ENCODE measurements at places on chromosomes 7 and 10.

DNA sequence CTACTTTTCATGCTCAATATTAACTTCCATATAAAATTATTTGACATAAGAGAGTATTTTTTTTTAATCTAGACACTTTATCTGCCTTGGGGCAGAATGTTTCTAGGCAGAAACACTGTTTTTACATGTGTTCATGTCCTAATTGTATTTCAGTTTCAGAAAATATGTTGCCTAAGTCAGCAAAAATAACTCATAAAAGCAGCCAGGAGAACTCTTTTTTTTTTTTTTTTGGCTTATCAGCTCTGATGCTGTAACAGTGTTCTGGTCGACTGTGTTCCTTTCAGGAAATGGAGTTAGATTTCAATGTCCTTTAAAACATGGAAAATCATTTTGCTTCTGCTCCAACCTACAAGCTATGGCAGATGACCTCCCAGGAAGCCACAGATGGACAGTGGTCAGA is 63.2 kb upstream of the OPALIN start:
- no peak for DNase-seq

GRCh38 chr10:57026307-57026706 is 665.2 kb upstream of the ZWINT start:
- no peak for DNase-seq

DNA sequence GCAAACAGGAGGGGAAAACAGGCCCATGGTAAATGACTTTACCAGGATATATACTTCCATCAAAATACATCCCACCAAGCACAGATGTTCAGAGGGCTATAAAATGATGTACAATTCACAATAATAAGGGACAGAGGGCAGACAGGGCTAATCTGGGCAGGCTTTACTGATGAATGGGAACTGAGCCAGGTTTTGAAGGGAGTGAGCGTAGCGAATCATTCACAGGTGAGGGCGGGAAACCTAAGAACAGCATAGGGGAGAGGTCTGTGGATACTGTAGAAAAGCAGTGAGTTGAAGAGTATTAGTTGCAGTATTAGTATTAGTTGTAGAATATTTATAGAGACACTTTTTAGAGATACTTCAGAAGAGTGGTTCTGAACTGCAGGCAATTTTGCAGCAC is 180.8 kb downstream of the JAZF1 start:
- no peak for DNase-seq

DNA sequence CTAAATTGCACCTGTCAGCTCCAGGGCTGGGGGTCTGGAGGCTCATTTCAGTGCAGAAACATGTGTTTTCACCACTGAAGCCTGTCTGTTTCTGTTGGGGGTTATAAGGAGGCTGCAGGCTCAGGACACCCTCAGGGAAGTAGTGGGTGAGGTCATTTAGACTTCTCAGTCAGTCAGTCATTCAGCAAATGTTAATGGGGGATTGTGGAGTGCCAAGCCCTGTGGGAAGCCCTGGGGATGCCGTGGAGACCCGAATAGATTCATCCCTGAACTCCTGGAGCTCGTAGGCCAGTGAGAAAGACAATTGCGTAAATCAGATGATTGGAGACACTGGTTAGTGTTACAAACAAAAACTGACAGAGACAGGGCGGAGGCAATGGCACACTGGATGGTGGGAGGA is 19.2 kb downstream of the LHPP start:
- no peak for DNase-seq

- DNase-seq = no peak
Measured at GRCh38 chr10:84194424-84195043, at the start of gene CDHR1. Gene CDHR1, plus strand, starts transcription at chr10:84194537. Its CDS starts 224 bp downstream, at chr10:84194761.

DNA sequence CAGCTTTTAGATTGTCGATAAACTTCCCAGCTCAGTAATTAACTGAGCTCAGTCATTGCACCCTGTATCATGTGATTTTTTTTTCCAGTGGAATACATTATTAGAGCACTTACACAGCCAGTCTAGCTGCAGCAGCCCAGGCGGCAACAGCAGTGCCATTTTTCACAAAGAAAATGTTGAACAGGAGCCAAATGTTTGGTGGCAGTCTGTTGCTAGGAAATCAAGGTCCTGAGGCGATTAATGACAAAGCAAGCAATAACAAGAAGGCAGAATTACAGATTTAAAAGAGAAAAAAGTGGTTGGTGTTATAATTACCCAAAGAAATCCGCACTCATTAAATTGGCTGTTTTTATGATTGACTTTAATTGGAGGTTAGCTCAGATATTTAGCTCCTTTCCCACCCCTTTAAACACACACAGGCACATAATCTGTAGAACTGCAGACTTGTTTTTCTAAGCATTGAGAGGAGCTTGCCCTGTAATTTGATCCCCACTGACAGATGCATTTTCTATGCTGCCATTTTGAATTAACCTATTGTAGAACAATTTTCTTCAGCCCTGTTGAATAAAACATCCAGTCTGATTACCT is 267.4 kb downstream of the ADK start:
- DNase-seq = no peak

GRCh38 chr7:78828317-78828716 is 625.1 kb downstream of the MAGI2 start:
- DNase-seq = no peak

- DNase-seq = no peak
Measured at GRCh38 chr7:119630406-119630969, 642.5 kb upstream of the KCND2 start.

GRCh38 chr7:81235997-81236396 is 317.1 kb upstream of the SEMA3C start:
- DNase-seq = no peak

GRCh38 chr7:152189061-152189460 is 163.6 kb downstream of the GALNT11 start:
- no peak for DNase-seq

- DNase-seq = no peak
Measured at GRCh38 chr7:80047856-80048459, 86.7 kb upstream of the GNAI1 start.

GRCh38 chr7:104845557-104845956 is 168.4 kb upstream of the KMT2E start:
- no peak for DNase-seq

GRCh38 chr7:102306916-102307677 is 20.4 kb downstream of the SH2B2 start:
- DNase-seq = no peak

GRCh38 chr10:95814011-95814727 is 58.2 kb downstream of the ENTPD1 start:
- DNase-seq = peak; percentile 9

GRCh38 chr10:119871881-119872609 is 598 bp downstream of the MCMBP start:
- no peak for DNase-seq

GRCh38 chr7:138258197-138258559 is 181.9 kb downstream of the AKR1D1 start:
- no peak for DNase-seq

- no peak for DNase-seq
Measured at GRCh38 chr10:119029613-119030420, at the start of gene NANOS1. Gene NANOS1, plus strand, starts transcription at chr10:119029714. Its CDS starts 88 bp downstream, at chr10:119029802.

GRCh38 chr7:2821842-2822507 is 22.1 kb downstream of the GNA12 start:
- peak; percentile 84 for DNase-seq

DNA sequence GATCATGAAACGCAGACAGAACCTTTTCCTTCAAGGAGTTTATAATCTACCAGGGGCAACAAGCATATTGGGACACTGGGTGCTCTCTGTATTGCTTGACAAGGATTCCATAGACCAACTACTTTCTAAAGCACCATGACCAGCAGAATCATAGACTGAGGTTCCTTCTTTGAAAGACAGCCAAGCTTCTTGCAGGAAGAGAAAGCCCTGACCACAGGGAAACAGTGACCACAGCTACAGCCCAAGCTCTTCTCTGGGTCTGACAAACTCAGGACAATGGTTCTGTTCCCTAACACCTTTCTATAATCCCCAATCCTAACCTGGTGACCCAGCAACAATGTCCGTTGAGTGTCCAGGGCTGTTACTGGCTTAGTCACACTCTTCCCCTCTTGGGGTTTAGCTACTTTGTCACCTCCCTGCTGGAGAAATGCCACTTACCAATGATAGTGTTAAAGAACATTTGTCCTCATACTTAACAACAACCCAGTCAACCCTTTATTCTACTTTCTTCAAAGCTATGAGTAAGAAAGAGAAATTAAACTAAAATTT is 155.7 kb downstream of the JAZF1 start:
- no peak for DNase-seq

DNA sequence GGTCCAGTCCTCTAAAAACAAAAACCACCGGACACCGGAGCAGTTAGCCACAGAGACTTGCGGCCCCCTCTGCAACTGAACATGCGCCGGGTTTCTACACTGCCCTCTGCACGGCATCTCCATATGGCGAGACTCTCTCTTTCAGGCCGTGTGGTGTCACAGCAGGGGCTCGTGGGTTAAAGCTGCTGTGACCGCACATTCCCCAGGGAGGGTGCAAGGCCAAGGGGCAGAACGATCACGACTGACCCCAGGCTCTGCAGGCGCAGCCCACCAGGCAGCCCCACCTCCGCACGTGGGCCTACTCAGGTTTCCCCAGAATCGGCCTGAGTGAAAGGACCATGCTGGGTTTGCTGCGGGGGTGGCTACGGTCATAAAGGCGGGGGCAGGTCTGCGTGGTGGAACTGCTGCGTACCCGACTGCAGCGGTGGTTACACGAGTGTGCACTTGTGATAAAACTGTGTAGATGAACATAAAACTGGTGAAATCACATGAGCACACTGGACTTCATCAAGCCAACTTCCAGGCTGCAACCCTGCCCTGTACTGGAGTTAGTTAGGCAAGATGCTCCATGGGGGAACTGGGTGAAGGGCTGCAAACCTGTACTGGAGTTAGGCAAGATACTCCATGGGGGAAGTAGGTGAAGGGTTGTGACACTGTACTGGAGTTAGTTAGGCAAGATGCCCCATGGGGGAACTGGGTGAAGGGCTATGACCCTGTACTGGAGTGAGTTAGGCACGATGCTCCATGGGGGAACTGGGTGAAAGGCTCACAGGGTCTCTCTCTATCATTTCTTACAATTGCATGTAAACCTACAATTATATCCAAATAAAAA is 81.4 kb upstream of the PPP2R2D start:
- DNase-seq = no peak

GRCh38 chr10:38054361-38054797 is 39.8 kb upstream of the ZNF37A start:
- DNase-seq = no peak

DNA sequence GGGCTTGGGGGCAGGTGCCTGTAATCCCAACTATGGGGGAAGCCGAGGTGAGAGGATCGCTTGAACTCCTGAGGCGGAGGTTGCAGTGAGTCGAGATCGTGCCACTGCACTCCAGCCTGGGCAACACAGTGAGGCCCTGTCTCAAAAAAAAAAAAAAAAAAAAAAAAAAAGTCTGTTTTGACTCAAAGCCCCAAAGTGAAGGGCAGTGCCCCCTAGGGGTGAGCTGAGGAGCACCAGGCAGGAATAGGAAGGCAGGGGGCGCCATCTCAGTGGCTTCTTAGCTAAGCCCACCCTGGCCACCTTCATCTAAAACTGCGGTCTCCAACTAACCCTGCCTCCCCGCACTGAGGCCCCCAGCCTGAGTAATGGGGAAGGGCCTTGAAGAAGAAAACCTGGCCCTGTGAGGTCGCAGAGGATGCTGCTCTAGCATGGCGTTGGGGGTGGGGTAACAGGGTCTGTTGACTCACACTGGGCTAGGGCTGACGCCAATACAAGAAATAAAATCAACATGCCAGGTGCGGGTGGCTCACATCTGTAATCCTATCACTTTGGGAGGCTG is 9.8 kb downstream of the PODXL start:
- no peak for DNase-seq

- DNase-seq = no peak
Measured at GRCh38 chr10:113515601-113516000, 37.3 kb upstream of the HABP2 start.

DNA sequence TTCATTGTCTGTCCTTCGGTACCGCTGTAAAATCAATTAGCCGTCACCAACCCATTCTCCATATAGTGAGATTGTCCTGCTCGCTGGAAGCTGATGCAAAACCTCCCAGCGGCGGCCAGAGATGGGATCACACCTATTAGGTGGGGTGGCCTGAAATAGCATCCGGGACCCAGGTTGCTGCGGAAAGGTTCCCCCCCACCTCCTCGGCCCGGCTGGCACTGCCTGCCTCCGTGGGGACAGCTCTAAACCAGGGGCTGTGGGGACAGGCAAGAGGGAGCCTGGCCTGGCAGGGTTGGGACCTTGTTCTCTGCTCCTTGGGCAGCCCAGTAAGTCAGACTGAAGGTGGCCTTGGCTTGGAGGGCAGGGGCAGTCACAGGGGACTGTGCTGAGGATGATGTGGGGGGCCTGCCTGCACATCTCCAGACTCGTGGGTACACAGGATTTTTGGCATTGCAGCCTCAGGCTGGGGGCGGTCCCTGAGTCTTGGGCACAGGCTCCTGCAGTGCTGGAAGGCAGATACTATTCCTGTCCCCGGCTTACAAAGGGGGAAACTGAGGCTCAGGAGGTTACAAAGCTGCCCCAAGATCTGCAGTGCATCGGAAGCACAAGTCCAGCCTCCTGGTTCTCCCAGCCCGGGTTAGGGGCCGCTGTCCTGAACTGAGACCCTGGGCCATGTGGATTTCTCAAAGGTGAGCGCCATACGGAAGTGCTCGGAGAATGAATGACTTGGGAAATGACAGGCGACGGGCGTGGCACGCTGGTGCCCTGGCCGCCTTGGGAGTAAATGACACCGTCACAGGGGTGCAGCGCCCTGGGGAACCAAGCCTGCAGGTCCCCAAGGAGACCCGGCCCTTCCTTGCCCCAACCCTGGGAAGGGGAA is 65.6 kb downstream of the UNCX start:
- DNase-seq = no peak

- no peak for DNase-seq
Measured at GRCh38 chr10:88318803-88319202, 264.3 kb downstream of the RNLS start.

DNA sequence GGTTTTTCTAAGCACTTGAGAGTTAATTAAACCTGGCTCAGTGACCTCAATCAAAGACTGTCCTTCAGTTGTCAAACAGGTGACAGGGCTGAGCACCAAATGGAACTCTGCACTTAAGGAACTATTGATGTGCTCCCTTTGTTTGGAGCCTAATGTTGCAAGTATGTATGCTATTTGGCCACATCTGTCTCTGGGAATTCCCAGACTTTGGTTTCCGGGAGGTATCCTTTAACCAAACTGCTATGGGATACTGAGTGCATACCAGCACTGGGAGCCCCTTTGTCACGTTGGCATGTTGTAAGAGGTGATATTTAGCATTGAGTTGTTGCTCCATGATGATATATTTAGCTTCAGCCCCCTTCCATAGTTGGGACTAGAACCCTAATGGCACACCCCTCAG is 25.2 kb downstream of the ASZ1 start:
- DNase-seq = peak; percentile 20

DNA sequence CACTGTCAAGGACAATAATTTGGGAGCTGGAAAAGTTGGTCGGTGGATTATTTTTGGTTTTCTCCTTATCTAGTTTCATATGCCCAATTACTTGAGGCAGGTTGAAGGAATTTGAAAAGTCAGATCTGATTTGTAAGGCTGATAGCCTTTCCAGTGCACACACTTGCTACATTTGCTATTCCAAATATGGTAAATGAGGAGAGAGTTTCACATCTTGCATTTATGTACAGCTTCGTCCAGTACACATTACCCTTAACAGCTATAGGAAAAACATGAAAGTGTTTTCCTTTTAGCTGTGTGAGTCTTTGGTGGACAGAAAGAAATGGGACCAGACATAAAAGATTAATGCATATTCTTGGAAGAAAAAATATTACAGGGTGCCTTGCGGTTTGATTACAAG is 201.8 kb downstream of the CELF2 start:
- no peak for DNase-seq

GRCh38 chr10:116888380-116889055 is 39.2 kb downstream of the ENO4 start:
- peak; percentile 53 for DNase-seq

GRCh38 chr10:69661414-69662172 is 31.5 kb downstream of the FAM241B start:
- no peak for DNase-seq

Measured in HS-27A (cell line).